ENCODE measurements at places on chromosomes 3 and 15.

GRCh38 chr3:100602506-100603444 is 6.6 kb upstream of the ADGRG7 start:
- DNase-seq, result no peak

DNA sequence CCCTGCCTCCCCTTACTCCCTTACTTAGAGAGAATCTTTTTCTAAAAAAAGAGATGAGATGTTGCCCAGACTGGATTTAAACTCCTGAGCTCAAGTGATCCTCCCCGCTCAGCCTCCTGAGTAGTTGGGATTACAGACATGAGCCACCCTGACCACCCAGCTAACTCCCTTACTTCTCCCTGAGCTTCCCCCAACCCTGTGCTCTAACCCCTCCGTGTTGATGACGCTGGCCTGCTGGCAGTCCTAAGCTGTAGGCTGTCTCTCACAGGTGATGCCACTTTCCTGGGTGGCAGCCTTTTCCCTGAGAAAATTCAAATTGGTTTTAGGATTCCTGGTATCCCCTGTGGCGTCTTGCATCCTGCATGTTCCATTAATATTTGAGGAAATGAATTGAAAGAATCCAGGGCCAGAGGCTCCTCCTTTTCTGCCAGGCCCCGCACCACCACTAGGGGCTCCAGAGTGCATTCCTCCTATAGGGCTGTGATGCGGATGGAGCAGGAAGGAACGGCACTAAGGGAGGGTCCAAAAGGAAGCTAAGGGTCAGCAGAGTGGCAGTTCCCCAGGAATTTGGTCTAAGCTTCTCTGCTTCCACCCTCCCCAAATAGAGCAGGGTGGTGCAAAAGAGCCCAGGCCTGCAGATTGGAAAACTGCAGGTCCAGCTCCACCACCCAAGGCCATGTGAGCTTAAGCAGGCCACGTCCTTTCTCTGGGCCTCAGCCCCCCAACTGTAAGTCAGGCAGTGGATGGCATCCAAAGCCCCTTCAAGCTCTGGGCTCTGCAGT is 101.1 kb downstream of the DAPK2 start:
- peak; percentile 80 for DNase-seq

- no peak for DNase-seq
Measured at GRCh38 chr15:63573533-63573932, 23.7 kb upstream of the FBXL22 start.

DNA sequence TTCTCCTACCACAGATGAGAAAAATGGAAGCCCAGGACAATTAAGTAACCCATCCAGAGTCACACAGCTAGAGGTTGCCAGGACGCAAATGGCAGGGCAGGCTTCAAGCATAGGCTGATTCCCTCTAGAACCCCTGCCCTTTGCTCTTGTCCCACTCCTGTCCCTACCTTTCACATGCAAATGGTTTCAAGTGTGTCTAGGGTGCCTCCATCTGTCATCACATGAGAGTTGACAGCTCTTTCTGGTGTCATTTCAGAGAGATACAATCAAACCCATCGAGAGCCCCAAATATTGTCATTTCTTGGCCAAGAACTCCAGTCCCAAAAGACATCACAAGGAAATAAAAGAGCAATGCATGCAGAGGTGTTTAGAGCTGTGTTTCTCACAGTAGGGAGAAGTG is 23.7 kb downstream of the CCDC12 start:
- DNase-seq, result no peak

GRCh38 chr15:55937040-55937439 is 56.4 kb downstream of the NEDD4 start:
- no peak for DNase-seq

GRCh38 chr3:64520334-64520733 is 167.5 kb downstream of the ADAMTS9 start:
- no peak for DNase-seq

GRCh38 chr3:173380681-173381080 is 16.9 kb upstream of the NLGN1 start:
- DNase-seq, result no peak

DNA sequence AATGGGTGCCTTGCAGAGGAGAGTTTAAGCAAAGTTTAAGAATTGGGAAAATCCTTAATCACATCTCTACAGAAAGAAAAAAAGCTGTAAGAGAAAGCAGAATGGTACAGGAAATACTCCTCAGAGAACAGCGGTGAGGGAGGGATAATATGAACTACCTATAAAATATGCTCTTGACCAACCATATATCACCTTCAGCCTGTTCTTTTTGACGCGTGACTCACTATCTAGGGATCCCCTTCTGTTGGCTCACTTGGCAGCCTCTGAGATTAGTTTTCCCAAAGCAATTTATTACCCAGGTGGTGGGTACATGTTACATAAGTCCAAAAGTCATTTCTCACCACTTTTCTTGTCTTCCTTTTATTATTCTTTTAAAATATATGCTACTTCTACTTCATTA is 97.7 kb downstream of the CNTN6 start:
- no peak for DNase-seq

GRCh38 chr15:29571792-29572431 is 250.4 kb downstream of the TJP1 start:
- DNase-seq, result no peak

- DNase-seq, result peak; percentile 67
Measured at GRCh38 chr15:90883976-90884718, at the start of gene FES. Gene FES, plus strand, starts transcription at chr15:90884504. Its CDS starts 542 bp downstream, at chr15:90885046.

GRCh38 chr3:54780336-54780735 is 147.5 kb downstream of the LRTM1 start:
- DNase-seq, result no peak

DNA sequence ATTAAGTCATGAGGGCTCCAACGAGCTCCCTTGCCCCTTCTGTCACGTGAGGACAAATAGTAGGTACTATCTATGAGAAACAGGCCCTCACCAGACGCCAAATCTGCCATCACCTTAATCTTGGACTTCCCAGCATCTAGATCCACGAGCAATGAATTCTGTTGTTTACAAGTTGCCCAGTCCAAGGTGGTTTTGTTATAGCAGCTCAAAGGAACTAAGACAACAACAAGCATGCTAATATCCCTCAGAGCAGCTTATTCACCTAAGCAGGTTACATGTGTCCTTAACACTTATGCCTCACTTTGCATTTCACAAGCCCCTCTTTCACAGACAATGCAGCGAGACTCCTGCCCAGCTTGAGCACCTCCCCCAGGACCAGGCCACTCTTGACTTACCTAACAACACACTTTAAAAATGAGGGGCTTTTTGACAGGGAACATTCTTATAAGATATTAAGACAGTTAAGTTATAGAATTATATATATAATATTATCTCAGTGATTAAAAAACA is 219.5 kb downstream of the PLCH1 start:
- no peak for DNase-seq

DNA sequence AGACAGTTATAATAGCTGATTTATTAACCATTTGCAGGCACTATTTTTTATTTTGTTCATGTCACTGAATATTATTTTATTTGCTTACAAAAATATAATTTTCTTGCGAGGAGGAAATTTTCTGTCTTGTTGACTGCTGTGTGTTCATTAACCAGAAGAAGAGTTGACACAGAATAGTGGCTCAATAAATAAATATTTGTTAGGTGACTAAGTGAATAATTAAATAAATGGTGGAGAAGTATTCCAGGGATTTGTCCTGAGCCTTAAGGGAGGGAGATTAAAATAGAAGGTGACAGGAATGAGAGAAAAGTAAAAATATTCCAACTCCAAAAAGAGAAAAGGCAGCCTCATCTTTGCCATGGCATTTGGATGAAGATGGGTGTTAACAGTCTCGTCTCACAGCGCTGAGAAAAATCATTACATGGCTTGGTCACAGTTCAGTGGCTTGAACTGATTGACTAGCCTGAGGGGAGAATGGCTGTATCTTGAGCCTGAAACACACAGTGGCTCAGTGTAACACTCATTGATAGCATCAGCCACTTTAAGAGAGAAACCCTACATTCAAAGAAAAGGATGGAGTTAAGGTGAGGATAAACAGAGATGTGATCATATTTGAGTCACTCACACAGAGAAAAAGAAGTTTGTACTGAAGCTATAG is 449.9 kb upstream of the NAALADL2 start:
- DNase-seq, result no peak

DNA sequence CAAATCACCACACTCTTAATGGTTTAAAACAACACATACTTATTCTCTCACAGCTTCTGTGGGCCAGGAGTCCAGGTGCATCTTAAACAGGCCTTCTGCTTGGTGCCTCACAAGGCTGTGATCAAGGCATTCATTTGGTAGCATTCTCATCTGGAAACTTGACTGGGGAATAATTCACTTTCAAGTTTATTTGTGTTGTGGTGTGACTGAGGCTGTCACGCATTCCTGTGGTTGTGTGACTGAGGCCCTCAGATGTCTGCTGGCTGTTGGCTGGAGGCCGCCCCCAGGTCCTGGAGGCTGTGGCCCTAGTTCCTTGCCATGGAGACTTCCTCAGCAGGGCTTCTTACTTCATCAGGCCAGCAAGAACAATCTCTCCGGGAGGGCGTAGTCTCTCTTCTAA is 16.9 kb upstream of the FAM3D start:
- no peak for DNase-seq

- DNase-seq, result peak; percentile 99
Measured at GRCh38 chr3:122415762-122416654, at the start of gene WDR5B. Gene WDR5B, minus strand, starts transcription at chr3:122416062. Its CDS starts 534 bp downstream, at chr3:122415528.

DNA sequence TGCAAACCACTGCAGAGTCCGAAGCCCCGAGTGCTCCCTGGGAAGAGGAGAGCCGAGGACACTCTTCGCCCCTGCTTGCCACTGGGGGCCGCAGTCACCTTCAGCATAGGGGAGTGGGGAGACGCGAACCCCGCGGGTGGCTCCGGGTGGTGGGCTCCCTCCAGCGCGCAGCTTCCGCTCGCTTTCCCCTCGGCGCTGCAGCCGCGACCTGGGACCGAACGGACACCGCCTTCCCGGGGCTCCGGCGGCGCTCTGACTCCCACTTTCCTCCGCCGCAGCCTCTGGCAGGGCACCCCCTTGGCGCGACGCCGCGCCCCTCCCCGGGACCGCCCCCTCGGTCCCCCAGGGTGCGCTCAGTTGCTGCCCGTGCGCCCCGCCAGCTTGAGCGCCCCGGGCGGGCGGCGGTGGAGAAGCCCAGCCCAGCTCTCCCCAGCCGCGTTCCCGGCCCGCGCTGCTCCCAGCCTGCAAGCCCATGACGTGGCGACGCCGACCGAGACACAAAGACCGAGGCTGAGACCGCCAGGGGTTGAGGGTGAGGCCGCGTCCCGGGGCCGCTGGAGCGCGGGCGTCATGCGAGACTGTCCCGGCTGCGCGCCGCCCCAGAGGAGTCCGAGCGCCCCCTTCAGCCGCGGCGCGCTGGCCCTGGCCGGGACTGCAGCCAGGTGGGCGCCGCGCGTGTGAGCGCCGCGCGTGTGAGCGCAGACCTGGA is at the start of gene MINAR1:
Gene MINAR1, plus strand, starts transcription at position 701 of the 709 bp plus-strand sequence. CDS start 23,812 bp downstream, outside the sequence.
- DNase-seq, result no peak

- DNase-seq, result peak; percentile 11
Measured at GRCh38 chr3:192060160-192060781, 599.3 kb downstream of the PYDC2 start.

- DNase-seq, result no peak
Measured at GRCh38 chr3:51559411-51559888, 20.9 kb downstream of the RAD54L2 start.

GRCh38 chr3:23244324-23245041 is 41.4 kb downstream of the UBE2E2 start:
- no peak for DNase-seq

GRCh38 chr3:64686446-64686908 is 1.3 kb downstream of the ADAMTS9 start:
- peak; percentile 81 for DNase-seq

DNA sequence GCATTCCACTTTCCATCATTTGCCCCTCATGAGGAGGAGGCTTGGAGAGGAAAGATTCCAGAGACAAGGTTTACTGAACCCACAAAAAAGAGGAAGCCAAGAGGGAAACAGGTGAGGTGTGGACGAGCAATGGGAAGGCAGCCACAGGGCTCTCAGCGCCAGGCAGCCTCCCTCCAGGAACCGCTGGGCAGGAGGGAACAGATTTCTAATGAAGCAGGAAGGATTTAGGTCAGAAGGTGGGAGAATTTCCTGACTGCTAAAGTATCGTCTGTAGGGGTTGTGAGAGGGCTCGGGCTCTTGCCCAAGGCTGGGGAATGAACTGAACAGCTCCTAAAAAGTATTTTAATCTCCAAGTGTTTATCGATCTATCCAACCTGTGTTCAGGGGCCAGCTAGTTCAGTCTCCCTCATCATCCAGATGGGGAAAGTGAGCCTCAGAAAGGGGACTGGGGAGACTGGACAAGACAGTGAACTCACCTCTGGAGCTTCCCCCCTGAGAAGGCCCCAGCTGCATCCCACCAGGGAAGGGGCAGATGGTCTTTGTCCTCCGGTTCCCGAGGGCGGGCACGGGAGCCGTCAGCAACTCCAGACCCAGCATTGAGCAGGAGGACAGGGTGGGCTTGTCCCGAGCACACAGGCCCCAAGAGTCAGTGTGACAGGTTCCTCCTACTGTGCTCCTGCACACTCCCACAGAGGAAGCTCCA is 10.5 kb downstream of the LOXL1 start:
- no peak for DNase-seq

DNA sequence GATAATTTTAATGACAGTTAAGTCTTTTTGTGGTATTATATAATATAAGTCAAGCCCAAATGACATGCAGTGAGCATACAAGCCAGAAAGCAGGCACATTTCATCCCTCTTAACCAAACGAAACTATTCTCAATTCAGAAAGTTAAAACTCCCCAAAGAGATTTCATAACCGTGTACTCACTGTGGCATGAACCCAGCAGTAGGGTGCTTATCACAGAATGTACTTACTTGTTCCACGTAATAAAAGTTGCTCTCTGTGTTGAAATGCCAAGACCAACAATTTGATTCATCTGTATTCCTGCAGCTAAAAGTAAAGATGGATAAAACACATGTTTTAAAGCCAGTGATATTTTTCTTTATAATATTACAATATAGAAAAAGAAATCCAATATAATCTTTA is 12.1 kb downstream of the GK5 start:
- DNase-seq, result peak; percentile 46

DNA sequence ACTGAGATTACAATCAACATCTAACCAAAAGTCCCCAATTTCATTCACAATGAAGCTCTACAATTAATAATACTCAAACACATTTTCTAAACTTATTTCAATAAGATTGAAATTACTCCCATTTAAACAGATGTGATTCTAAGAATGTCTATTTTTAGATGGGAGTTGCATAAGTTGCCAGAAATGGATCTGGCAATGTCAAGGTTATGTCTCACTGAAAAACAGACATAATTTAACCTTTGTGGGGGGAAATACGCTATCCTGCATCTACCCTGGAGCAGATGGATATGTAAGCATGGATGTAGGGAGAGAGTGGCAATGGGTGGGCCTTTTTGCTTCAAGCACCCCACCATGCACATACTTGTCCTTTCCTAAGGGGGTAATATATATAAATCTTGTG is 6.7 kb upstream of the EIF1B start:
- DNase-seq, result no peak

DNA sequence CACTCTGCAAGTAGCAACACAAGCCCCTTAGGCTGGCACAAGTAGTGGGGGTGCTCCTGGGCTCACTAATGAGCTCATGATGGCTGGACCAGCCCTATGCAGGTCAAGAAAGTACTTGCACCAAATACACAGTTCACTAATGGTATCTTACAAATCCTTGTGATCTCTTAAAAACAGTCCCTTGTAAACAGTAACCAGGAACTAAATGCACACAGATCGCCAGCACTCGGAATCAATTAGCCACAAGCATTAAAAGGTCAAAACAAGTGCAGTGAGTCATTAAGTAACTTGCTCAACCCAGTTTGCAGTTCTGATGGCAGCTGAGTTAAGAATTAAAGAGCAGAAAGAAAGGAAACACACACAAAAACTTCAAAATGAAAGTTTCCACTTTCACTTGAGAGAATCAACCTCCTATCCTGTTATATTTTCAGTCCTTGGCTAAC is 43.2 kb downstream of the ARHGEF3 start:
- peak; percentile 68 for DNase-seq
